ENCODE measurements at places on chromosomes 7 and 10.

DNA sequence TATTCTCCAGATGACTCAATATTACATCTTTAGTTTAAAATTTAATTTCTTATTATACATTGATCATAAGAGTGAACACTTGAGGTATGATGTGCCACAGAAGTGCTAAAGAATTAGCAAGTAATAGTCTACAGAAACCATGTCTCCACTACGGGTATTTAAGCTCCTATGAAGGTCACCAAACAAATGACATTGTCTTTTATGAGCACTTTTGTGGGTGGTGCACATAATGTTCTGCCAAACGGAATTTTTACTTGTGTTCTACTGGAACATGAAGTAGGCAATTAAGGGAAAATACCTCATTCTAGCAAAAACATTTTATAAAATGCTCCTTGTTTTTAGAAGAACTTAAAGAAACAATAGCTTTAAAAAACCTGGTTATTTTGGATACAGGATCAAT is 27.4 kb upstream of the CUBN start:
- DNase-seq: no peak

DNA sequence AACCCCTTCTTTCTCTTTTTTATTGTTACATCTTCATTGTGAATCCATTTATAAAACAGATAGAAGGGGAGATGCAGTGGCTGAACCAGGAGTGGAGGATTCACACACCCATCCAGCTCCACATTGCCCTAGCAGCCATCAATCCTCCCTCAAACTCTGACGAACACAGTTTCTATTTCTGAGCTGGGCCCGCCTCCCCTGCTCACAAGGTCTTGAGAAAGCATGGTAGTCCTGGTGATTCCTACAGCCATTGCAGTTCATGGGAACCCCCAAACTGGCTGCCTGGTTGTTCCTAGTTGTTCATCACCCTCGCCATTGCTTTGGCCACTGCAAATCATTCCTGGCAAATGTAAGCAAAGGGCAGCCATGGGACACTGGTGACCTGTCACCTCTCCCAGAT is 258.5 kb upstream of the AOAH start:
- DNase-seq: no peak

DNA sequence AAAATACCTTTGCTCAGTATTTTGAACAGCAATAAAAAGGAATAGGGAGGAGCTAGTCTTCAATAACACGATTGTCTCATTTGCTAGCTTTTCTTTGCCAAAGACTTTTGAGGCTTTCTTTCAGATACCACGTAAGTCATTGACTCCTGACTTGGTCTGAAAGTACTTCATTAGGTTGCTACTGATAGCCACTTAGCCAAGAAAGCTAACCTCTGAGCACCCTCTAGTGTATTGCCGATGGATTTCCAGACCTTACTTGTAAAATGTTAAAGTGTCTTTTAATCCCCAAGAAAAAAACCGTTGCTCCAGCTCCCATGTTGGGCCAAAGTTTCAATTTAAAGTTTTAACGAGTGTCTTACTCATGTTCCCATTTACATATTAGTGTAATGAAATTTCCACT is 63.4 kb upstream of the STRIP2 start:
- no peak for DNase-seq

- peak; percentile 83 for DNase-seq
Observed at GRCh38 chr10:73591935-73592699, 975 bp upstream of the USP54 start.

DNA sequence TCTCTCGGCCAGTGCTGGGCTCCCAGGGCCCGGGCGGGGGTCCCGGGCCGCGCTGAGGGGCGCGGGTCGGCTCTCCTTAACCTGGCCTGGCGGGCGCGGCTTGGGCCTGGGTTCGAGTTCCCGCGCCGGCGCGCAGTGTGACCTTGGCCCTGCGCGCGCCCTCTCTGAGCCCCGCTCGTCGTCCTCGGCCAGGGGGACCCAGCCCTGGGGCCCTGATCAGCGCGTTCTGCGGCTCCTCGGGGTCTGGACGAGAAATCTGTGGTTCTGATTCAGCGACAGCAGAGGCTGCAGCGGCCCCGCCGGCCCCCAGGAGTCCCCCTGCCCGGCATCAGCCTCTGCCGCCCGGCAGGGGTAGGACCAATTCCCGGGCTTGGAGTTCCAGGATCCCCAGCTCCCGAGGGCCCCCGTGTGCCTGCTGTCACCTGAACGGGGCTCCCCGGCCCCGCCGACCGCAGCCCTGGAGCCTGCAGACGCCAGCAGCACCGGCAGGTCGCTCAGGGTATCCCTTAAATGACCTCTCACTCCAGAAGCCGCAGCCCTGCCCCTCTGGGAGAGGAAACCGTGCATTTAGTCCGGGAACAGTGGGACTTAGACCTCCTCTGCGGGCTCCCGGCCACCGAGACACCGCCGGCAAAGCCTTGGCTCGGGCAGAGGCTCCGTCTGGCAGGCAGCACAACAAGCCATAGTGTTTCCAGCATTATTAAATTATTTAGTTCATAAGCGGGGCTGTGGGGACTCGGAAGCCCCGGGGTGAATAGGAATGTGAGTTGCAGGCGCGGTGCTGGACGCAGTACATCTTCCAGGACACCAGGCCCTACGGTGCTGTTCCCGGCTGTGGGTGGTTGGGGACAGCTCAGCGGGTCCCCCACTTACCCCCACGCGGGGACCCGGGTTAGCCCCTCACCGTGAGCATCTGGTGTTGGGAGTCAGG is 572 bp downstream of the CHST12 start:
- peak; percentile 59 for DNase-seq

DNA sequence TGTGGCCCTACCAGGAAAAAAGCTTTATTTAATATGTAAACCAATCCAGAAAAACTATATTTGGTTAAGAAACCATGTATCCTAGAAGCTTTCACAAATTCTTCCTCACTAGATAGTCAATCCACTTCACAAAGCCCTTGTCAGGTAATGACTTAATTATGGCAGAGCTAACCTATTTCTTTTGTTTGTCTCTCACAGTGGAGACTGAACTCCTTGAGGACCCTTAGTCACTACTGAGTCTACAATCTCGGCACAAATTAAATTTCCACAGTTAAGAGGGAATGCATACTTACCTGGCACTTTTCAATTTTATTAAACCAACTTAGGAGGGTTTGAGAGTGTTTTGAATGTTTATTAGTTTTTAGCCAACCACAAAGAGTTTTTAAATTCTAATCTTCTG is 23.0 kb downstream of the WAPL start:
- DNase-seq: no peak

DNA sequence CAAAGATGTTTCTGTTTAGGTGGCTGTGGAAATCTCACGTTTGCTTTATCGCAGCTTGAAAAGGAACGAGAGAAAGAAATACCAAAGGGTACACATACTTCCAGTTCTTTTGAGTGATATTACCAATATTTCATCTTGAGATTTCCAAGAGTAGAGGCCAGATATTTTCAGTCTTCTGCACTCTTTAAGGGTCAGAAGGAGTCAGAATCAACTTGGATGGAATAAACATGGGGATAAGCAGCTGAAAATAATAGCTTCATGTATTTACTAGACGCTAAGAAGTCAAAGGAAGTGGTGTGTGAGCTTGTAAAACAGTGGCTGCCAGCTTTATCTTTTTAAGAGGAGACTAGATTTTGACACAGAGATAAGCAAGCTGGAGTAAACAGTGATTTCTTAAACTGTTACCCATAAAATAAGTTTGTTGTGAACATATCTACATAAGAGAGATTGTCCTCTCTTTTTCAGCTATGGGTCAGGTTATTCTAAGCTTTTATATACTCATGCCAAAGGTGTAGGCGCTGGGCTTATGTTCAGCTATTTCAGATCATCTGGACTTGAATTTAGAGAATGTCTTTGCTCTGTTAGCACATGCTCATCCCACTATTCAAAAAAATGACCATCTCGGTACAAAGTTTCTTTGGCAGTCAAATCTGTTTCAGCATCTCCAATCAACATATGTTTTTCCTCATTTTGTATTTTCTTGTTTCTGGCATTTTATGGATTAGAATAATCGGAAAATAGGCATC is 170.8 kb upstream of the TCF7L2 start:
- no peak for DNase-seq

- DNase-seq: no peak
Observed at GRCh38 chr10:114347241-114347640, 57.1 kb downstream of the AFAP1L2 start.

- peak; percentile 60 for DNase-seq
Observed at GRCh38 chr10:110684800-110685446, 40.8 kb downstream of the RBM20 start.

- DNase-seq: no peak
Observed at GRCh38 chr7:147805996-147806576, 784.5 kb upstream of the C7orf33 start.

DNA sequence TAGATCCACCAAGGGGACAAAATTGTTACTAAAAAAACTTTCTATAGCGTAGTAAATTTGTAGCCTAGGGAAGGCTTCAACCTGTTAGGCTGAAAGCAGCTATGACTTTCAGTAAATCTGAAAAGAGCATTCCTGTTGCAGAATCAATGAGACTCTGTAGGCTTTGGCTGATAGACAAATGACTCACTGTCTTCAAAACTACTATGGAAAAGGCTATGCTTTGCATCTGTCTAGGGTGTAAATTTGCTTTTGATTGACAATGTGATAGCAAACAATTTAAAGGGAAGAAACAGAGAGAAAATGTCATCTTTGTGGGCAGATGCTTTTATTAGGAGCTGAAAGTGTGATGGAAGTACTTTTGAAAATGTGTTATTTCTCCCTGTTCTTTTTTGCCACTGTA is 60.6 kb downstream of the ARL5B start:
- no peak for DNase-seq

- no peak for DNase-seq
Observed at GRCh38 chr10:380313-380940, 245.2 kb downstream of the ZMYND11 start.

- DNase-seq: no peak
Observed at GRCh38 chr10:116779076-116779687, 36.8 kb upstream of the HSPA12A start.

DNA sequence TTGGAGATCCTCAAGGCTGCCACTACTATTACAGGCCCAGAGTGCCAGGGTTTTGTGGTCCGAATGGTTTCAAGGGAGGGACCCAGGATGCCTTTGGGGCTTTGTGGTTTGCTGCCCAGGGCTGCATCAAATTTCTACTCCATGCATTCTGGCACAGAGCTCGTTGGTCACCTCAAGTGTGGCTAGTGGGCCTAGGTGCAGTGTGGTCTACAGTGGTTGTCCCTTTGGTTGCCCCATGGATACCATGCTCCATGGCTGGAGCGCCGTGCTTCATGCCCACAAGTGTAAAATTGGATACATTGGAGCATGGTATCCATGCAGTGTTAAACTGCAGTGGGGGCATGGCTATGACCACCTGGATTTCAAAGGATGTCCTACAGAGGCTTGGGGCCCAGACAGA is 5.4 kb upstream of the PRF1 start:
- DNase-seq: no peak

DNA sequence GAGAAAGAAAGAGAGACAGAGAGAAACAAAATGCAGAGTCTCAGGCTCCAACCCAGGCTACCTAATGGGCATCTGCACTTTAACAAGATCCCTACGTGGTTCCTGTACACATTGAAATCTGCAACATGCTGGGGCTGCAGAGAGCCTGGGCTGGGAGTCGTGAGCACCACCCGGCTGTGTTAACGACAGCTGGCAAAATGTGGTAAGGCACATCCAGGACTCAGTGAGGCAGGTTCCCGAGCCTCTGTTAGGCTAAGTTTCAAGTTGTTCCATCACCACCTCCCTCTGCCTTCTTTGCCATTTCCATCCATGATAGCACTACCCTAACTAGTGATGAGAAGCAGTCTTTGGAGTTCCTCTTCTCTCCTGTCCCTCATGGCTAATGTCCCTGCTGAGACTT is 1.4 kb downstream of the AKR1B10 start:
- DNase-seq: no peak

DNA sequence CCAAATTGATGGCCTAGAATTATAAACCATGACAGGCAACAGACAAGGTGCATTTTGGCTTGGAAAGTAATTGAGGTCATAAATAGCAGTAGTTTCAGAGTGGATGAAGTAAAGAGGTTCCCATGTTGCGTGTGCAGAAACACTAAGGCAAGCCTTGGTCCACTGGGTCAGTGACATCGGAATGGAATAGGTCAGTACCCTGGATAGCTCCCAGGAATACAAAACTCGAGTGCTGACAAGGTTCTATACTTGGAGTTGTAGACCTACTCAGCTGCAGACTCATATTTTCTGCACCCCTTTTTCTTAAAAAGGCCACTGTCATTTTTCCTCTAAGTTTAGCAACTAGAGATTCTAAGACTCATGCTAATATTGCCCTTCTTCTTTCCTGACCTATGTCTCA is 132.8 kb downstream of the DYNC1I1 start:
- DNase-seq: no peak

GRCh38 chr7:98753989-98754479 is 115.8 kb downstream of the TMEM130 start:
- DNase-seq: peak; percentile 70

GRCh38 chr10:317271-317769 is 182.1 kb downstream of the ZMYND11 start:
- no peak for DNase-seq

GRCh38 chr10:99605351-99605750 is 14.9 kb downstream of the SLC25A28 start:
- no peak for DNase-seq

DNA sequence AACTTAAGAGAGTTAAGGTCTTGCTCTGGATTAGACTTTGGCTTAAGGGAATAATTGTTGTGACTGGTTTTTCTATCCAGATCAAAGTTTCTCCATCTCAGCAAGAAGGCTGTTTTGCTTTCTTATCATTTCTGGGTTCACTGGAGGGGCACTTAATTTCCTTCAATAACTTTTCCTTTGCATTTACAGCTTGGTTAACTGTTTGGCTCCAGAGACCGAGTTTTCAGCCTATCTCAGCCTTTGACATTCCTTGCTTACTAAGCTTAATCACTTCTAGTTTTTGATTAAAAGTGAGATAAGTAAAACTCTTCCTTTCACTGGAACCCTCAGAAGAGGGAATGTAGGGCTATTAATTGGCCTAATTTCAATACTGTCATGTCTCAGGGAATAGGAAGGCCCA is 76.4 kb downstream of the LARP4B start:
- DNase-seq: no peak

GRCh38 chr10:11345224-11346054 is 266.0 kb downstream of the USP6NL start:
- DNase-seq: peak; percentile 46

All from ELF-1 (cell line).